Activated naive CD4-positive, alpha-beta T cell (primary cell): ENCODE measurements at places on chromosomes 1 and 21.
A peak's percentile ranks its signal among the peaks of the same experiment; 100 is the strongest.

DNA sequence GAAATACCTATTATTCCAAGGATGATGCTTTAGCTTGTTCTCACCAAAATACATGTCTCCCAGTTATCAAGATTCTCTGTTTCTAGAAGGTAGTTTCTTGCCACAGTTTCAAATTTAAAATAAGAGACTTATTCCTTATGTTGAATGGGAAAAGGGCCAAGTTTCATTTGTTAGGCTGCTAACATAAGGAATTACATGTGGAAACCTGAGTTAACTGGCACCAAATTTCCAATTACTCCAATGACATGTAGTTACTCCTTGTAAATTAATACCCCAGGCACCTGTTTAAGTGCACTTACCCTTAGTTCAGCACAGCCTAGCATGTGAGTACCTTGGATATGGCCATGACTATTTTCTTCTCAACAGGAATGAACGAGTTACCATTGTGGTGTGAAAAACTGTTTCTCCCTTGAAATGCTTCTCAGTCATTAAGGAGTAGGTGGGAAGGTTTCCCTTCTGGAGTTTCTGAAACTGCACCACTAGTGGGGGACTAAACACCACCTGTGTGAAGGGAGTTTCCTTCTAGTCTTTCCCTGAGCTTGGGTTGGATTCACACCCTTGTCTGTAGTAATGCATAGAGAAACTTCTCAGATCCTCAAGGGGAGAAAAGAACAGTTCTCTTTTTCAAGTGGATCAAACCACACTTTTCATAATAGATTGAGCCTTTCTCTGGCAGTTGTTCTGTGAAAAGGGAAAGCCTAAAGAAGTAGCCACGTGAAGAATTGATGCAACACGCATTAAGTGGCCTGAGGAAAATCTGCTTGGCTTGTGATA, 32.3 kb upstream of the LRRC8C start:
- DNase-seq, result no peak

- no peak for DNase-seq
These were observed 453.6 kb downstream of the LTN1 start for GRCh38 chr21:28538987-28539622.

DNA sequence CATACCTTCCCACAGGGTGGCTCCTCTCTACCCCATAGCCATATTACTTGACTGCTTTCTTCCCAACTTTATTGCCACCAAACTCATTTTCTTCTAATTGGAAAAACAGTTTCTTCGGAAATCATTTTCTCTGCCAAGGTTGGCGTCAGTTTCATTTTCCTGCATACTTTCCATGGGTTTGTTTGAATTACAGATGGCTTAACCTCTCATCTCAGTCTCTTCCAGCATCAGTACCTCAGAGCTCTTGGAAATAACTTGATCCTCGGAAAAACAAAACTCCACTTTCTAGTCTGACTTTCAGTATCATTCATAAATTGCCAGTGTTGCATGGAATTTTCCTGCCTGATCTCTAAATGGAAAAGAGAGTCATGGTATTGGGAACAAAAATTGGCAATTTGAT, 20.3 kb upstream of the PRDM2 start:
- no peak for DNase-seq

GRCh38 chr1:180248731-180249681, 18.9 kb downstream of the LHX4 start:
- DNase-seq, result no peak

- no peak for DNase-seq
These were observed 20.0 kb downstream of the IBA57 start for GRCh38 chr1:228185641-228185965.

DNA sequence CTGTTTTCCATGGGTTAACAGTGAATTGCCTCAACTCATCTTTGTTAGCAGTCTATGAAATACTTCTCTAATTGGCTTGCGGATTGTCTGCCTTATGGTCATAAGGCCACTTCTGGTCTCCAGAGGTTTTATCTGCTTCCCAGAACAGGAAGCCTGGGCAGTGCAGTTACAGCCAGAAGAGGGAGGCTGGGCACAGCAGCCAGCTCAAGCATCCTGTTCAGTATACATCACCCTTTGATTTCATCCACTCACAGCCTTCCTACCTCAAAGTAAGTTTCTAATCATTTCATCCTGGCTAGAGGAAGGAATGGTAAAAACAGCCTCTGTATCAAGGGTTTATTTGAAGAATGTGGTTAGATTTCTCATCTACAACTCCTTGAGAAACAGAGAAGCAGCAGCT, 311.5 kb upstream of the DEPDC1 start:
- no peak for DNase-seq

GRCh38 chr1:220450927-220451326, 77.0 kb upstream of the MARK1 start:
- no peak for DNase-seq

GRCh38 chr1:67201891-67202290, 35.6 kb downstream of the IL23R start:
- no peak for DNase-seq

DNA sequence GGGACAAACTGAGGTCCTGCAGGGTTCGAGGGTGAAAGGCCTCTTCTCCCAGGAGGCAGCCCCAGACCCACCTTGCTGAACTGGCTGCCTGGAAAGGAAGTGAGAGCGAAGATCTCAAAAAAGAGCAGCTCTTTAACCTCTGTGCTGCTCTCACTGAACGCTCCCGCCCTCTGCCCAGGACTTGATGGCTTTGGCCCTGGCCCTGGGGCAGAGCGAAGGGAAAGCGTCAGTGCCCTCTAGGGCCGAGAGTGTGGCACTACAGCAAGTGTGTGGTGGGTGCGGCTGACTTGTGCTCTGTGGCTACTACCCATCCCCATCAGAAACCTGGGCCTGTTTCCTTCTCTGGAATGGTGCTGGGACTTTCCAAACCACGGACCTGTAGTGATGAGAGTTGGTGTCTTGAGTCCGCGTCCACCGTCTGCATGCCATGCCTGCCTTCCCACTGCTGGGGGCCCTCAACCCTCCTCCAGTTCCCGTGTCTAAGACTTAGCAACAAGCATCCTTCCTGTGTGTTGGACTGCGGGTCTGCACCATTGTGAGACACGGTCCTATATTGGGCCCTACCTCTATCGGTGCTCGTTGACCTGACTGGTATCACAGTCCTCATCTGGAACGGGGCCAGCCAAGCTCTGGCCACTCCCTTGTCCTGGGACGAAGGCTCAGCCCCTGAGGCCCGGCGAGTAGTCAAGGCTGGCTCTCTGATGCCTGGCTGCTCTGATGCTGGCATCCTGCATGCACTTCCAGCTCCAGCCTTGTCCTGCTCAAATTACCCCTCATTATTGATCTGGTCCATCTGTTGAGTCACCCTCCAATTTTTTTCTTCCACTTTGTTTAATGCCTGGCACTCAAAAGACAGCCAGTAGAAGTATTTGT, 180.3 kb downstream of the DISC1 start:
- DNase-seq, result no peak

GRCh38 chr1:225962440-225962975, 21.5 kb upstream of the LEFTY2 start:
- DNase-seq, result peak; percentile 38

DNA sequence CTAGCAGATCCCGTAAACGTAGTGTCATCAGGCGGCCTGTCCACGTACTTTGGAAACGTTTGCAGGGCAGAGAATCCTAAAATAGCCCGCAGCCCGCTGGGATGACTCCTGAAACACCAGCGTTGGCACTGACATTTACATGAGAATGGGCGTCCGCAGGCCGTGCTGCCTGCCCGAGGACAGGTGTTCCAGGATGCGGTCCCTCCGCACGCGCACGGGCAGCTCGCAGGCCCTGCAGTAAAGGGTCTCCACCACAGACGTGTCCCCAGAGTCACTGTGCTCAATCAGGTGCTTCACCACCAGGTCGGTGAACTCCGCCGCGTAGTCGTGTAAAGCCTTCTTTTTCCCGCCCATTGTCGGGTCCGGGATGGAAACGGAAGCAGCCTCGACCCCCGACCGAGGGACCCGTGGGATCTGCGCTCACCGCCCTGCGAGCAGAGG, 5.8 kb upstream of the CCDC27 start:
- no peak for DNase-seq

- DNase-seq, result no peak
These were observed 9.8 kb upstream of the EGLN1 start for GRCh38 chr1:231431665-231432415.

GRCh38 chr1:35369922-35370671, 101.6 kb downstream of the ZMYM4 start:
- no peak for DNase-seq

DNA sequence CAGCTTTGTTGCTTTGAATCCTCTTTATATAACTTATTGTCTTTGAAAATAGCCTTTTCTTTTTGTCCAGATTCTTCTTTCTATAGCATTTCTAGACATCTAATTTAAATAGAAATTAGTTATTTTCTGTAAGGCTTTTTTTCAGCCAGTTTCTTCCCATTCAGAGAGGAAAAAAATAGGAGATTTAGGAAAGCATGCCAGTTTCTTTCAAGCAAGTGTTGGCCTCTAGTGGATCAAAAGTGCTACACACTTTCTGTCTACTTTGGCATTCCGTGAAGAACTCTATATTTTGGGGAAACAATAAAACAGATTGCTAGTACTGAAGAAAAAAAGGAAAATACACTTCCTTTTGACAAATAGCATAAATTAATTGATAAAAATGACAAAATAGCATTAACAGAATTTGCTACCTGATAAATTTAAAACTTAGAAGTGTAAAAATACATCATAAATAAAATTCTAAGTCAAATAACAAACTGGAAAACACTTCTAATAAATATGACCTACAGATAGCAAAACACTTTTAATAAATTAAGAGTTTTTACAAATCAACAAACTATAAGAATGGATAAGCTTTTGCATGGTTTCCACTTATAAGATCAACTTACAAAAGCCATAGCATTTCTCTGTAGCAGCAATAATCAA, 13.1 kb upstream of the EXO1 start:
- DNase-seq, result no peak

DNA sequence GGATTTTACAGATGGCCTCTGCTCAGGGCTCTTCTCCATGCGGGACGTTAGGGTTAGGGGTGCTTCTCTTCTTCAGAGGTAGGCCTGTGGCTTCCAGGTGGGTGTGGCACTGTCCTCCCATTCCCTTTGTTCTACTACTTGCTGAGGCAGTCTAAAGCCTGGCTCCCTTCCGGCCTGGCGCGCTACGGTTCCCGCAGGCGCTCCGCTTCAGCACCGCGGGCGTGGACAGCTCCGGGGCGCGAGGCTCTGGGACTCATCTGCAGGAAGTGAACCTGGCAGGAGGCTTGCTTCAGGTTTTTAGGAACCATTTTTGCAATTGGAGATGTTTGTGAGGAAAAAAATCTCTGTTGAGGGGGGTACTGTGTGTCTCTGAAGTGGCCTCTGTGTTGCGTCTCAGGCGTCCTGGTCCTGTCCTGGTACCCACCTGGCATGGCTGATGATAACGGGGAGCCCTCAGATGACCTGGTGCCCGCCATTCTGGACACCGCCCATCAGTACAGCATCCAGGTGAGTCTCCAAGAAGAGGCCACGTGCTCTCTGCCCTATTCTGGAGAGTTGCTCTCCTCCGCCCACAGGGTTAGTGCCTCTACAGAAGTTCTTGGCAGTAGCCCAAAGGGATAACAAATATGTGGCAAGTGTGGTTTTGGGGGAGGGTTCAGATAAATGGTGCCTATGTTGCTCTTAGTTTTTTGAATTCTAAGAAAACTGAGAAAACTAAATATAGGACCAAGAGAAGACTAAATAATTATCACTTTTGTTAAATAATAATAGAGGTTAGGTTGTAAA, 1.9 kb downstream of the MANEAL start:
- DNase-seq, result no peak

GRCh38 chr1:93033785-93034184, 45.3 kb upstream of the MTF2 start:
- no peak for DNase-seq

DNA sequence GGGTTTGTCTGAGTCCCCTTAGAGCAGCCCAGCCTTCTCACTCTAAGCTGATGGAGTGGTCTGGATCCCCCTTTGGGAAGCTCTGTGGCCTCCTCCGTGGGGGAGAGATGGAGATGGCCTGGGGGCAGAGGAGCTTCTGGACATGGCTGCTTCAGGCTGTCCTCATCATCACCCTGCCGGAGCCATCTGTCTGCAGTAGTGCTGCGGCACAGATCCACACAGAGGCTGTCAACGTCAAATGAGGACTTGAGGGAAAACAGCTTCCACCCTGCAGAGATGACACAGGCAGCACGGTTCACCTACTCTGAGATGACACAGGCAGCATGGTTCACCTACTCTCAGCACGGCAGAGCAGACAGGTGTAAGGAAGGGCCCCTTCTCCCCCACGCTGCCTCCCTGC, 134.3 kb downstream of the IGSF21 start:
- no peak for DNase-seq

DNA sequence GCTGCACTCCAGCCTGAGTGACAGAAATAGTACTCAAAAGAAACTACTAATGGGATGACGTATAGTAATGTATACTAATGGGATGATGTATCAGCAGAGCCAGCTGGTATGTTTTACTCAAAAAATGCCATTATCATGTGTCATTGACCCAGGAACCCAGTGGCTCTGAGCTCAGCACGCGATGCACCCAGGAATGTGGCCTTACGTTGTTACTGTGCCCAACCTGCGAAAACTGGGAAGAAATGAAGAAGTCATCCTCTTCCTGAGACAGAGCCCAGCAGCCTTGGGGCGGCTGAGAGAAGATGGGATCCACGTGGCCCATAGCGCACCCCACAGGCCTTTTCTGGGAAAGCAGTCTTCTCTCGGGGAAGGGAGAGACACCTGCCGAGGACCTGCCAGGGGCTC, 8.8 kb downstream of the UBE2J2 start:
- DNase-seq, result no peak

DNA sequence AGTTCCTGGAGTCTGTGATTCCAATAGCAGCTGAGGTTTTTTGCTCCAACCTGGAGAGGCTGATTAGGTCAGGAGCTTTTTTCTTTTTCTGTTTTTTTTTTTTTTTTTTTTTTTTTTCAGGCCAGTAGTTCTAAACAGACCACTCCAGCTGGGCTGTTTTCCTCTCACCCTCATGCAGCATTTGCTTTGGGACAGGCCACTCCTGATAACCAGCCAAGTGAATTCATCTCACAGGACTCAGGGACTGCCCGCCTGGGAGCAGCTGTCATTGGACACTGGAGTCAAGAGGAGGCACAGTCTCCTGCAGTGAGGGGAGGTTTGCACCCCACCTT, 22.9 kb downstream of the PLXNA2 start:
- DNase-seq, result no peak

GRCh38 chr1:173112129-173112528, 61.4 kb upstream of the TNFSF18 start:
- no peak for DNase-seq
